ENCODE measurements at places on chromosomes 3 and 15.

DNA sequence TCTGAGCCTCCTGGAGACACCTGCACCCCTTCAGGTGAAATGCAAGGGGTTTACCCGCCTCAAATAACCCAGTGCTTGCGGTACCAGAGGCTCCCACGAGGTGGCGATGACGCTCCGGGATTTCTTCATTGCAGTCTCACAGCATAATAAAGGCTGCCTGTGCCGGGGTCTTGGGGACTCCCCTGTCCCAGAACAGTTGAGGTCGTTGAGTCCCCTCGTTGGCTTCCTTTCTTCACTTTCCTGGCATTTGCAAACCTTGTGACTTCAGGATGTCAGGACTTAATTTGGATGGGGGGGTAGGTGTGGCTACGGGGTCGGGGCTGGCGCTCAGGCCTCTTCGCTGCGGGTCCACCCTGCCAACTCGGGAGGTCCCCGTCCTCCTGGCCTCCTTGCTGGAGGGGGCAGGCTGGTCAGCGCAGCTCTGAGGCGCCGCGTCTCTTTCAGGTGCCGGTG, 1.3 kb downstream of the GNAT1 start:
- H3K4me1 ChIP-seq, result peaks cover 9% of the 10 kb centered on the region
- peaks cover 4% of the 10 kb centered on the region for H3K27me3 ChIP-seq
- H3K4me3 ChIP-seq, result no peak overlapping the region
- DNase-seq, result peak; percentile 86
- H3K36me3 ChIP-seq, result peaks cover 9% of the 10 kb centered on the region

- H3K36me3 ChIP-seq, result no peaks in the 10 kb centered on the region
- peaks cover 30% of the 10 kb centered on the region for H3K27me3 ChIP-seq
- H3K4me1 ChIP-seq, result no peaks in the 10 kb centered on the region
- no peak for DNase-seq
These were observed 310.4 kb downstream of the RYR3 start for GRCh38 chr15:33621141-33621540.

DNA sequence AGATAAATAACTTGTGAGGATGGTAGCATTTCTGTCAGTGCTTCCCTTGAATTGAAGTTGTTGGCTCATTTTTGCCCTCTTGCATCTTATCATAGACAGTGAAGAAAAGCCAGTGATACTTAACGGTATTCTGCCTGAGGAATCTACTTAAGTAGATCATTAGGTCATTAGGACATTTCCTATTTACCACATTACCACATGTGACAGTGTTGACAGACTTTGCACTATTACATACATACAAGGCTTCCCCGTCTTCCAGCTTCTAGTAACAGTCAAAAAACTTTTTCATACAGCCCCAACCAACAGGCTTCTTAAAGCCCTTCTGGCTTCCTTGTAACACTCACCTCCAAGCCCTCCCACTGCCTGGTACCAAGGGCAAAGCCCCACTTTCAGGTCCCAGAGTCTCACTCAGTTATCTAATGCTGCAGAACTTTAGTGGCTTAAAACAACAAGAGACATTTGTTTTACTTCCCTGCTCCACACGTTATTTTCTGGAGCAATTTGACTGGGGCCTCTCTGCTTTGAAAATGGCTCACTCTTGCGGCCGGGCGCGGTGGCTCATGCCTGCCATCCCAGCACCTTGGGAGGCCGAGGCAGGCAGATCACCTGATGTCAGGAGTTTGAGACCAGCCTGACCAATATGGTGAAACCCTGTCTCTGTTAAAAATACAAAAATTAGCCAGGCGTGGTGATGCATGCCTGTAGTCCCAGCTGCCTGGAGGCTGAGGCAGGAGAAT, 40.0 kb downstream of the ASB7 start:
- H3K27me3 ChIP-seq, result no peaks in the 10 kb centered on the region
- H3K27ac ChIP-seq, result peak overlapping the region; percentile 32
- no peaks in the 10 kb centered on the region for H3K36me3 ChIP-seq
- H3K4me3 ChIP-seq, result no peak overlapping the region

DNA sequence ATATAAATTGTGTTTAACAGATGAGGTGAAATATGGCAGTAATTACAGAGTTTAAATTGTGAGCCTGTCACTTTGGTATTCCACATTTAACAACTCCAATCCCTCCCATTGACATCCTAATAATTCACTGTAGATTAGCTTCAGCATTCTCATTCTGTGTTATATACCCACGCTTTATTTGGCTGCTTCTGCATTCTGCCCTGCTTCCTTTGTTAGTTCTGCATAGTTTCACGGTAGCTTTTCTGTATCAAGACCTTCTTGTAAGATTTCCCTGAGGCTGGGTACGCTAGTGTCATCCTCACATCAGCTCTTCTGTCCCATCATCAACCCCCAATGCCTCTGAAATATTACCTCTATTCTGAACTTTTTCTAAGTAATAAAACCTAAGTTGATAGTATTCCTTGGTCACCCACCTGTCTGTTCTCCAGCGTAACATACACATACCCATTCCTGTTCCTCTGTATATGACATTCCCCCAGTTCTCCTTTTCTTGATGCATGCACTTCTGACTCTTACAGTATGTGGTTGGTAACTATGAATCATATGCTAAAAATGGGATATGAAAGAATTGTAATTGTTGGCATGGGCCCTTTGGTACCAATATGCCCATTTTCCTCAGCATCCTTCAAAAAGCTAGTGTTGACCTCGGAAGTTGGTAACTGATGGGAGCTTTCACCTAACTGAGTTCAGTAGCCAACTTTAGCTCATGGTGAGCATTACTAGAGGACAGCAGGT, 171.2 kb downstream of the KLHL25 start:
- H3K4me3 ChIP-seq, result peak overlapping the region; percentile 71
- peaks cover 12% of the 10 kb centered on the region for H3K36me3 ChIP-seq
- H3K4me1 ChIP-seq, result peaks cover 43% of the 10 kb centered on the region
- H3K27ac ChIP-seq, result peak overlapping the region; percentile 91
- no peak for DNase-seq
- H3K27me3 ChIP-seq, result no peaks in the 10 kb centered on the region

GRCh38 chr15:46232471-46232870, 597.6 kb downstream of the SQOR start:
- DNase-seq, result no peak
- no peaks in the 10 kb centered on the region for H3K36me3 ChIP-seq
- H3K4me1 ChIP-seq, result no peaks in the 10 kb centered on the region
- H3K4me3 ChIP-seq, result no peak overlapping the region

Data from effector memory CD8-positive, alpha-beta T cell (primary cell).